Muscle of back (tissue), 13 donors: ENCODE measurements at places on chromosomes 2 and 18.

GRCh38 chr2:79612999-79613398 is 100.1 kb downstream of the CTNNA2 start:
- no peak for DNase-seq

- DNase-seq = no peak
Observed at GRCh38 chr2:216057688-216058193, 23.9 kb downstream of the PECR start.

DNA sequence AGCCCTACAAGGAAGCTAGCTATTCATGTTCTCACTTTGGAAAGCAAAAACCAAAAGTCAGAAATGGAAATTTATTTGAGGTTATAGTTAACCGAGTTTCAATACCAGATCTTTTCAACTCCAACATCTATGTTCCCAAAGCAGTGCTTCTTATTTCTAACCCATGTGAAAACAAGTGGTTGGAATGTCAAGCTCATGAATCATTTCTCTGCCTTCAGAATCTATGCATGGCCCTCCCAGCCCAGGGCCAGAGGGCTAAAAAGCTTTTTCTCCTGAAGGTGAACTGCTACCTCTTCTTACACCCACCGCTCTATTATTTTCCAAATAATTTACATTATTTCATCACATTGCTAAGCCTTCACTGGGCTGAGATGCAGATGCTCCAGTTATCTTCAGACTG is 158.4 kb downstream of the SP3 start:
- DNase-seq = no peak

GRCh38 chr2:133952896-133953295 is 301.0 kb upstream of the MGAT5 start:
- DNase-seq = no peak

DNA sequence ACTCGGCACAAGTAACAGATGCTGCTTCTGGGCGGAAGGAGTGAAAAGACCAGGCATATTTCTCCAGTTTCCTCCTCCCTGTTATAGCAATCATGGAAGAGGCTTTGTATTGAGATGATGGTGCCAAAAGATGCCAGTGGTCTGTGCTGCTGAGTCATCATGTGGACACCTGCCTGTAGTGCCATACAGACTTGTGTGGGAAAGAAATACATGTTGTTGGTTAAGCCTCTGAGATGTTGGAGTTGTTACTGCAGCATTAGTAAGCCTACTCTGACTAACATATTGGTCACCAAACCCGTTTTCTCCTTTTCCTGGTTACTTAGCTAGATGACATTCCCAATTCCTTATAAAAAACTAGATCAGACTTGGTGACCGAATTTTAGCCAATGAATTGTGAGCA is 356.9 kb downstream of the ZNF521 start:
- no peak for DNase-seq

GRCh38 chr2:182763311-182763912 is 47.4 kb downstream of the DNAJC10 start:
- DNase-seq = peak; percentile 7

DNA sequence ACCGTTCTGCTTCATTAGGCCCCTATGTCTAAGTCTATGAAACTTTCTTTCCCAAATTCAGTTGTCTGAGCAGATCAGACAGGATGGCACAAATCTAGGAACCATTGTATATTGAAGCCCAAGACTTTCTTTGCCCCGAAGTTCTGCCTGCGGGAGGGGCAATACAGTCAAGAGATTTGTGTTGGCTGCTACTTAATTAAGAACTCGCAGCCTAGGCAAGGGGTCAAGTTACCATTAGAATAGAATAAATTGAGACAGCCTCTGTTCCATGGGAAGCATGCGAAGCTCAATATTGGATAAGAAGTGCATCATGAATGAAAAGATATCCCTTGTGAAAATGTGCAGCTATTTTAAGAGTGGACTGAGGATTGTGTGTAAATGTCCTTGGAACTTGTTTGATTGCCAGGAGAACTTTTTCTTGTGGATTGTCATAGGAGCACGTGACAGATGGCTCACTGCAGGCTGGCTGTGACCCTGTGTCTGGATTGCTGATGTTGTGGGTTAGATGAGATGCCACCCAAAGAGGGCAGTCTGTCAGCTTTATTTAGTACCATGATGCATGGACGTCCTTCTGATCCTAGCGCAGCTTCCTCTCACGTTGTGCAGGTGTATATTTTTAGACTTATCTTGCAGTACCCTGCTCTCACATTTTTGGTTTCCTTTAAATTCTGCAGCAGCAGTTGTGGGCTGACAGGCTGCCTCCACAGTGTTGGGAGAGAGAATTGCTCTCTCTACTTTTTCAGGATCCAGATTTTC is 30.9 kb downstream of the HAUS1 start:
- DNase-seq = no peak

- no peak for DNase-seq
Observed at GRCh38 chr2:138447889-138448570, 53.5 kb upstream of the SPOPL start.

DNA sequence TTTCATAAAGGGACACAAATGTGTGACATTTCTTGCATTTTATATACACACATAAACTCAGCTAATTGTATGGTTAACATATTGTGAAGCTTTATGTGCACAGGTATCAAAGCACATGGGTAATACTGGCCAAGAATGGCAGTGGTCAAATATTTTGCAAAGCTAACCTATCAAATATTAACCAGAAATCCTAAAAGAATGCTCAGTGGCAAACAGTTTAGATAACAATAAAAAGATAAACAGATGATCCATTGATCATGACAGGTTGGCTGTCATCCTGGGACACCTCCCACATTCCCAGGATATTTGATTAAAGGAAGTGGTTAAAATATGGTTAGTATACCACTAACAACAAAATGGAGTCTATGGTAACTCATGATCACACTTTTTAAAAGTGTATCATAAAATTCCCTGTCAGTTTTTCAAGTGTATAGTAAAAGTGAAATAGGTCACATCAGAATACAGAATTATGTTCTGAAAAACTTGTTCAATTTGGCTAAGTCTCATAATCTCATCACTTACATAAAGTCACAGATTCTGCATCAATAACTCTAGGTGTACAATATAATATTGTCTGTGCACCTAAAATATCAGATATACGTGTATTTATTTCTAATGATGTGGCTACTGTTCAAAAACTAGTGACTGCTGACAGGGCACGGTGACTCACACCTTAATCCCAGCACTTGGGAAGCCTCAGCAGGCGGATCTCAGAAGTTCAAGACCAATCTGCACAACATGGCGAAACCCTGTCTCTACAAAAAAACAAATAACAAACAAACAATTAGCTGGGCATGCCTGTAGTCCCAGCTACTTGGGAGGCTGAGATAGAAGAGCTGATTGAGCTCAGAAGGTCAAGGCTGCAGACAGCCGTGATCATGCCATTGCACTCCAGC is 48.9 kb downstream of the CDH2 start:
- no peak for DNase-seq

GRCh38 chr2:46116553-46116991 is 180.6 kb upstream of the EPAS1 start:
- no peak for DNase-seq
